ENCODE measurements at places on chromosomes 3 and 15. TPM values are rescaled to one million over a fixed set of nuclear protein-coding genes. Genes with fewer than 3 reads are reported as not detected.
A peak's percentile ranks its signal among the peaks of the same experiment; 100 is the strongest.

C3orf20 gene
- total RNA-seq: 0.29 TPM

GRCh38 chr3:112973325-112974177 lies 1.4 kb downstream of the CD200R1 start:
- H3K36me3 ChIP-seq: no peaks in the 10 kb centered on the region
- DNase-seq: no peak
- H3K27ac ChIP-seq: no peak overlapping the region
- H3K4me3 ChIP-seq: no peak overlapping the region
- H3K4me1 ChIP-seq: no peaks in the 10 kb centered on the region
- H3K27me3 ChIP-seq: no peaks in the 10 kb centered on the region

LRRC3B gene
- total RNA-seq: not detected

- H3K4me3 ChIP-seq: no peak overlapping the region
- no peak for DNase-seq
- no peaks in the 10 kb centered on the region for H3K4me1 ChIP-seq
- no peaks in the 10 kb centered on the region for H3K27me3 ChIP-seq
- H3K36me3 ChIP-seq: no peaks in the 10 kb centered on the region
Observed at GRCh38 chr3:192737506-192737905, 10.2 kb upstream of the FGF12 start.

CHSY1 gene
- 13.8 TPM for total RNA-seq

MORF4L1 gene
- 316 TPM for total RNA-seq

DNA sequence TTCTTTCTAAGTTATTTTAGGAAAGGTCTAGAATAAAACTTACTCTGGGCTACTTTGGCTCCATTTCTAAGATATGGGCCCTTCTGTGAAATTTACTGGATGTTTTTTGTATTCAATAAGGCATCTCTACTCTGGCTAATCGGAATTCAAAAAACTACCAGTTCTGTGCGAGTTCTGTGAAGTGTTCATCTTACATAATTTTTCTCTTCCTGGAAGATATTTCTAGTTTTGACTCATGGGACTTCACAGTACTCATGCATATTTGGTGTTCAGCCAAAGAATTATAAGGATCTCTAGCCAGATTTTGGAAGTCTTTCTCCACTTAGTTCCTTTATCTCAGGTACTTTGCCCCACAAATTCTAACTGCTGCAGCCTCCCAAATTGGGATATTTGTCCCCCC lies 46.4 kb upstream of the MBNL1 start:
- H3K4me3 ChIP-seq: no peak overlapping the region
- peaks cover 4% of the 10 kb centered on the region for H3K4me1 ChIP-seq
- no peaks in the 10 kb centered on the region for H3K27me3 ChIP-seq
- DNase-seq: no peak
- H3K36me3 ChIP-seq: no peaks in the 10 kb centered on the region
- H3K27ac ChIP-seq: peak overlapping the region; percentile 54

MELTF gene
- 2.7 TPM for total RNA-seq

CLRN1 gene
- not detected for total RNA-seq

GRCh38 chr15:36579792-36580431 lies 486 bp downstream of the CDIN1 start:
- DNase-seq: peak; percentile 42
- H3K4me3 ChIP-seq: peak overlapping the region; percentile 57
- no peaks in the 10 kb centered on the region for H3K36me3 ChIP-seq
- H3K4me1 ChIP-seq: no peaks in the 10 kb centered on the region
- peak overlapping the region; percentile 77 for H3K27ac ChIP-seq

DNA sequence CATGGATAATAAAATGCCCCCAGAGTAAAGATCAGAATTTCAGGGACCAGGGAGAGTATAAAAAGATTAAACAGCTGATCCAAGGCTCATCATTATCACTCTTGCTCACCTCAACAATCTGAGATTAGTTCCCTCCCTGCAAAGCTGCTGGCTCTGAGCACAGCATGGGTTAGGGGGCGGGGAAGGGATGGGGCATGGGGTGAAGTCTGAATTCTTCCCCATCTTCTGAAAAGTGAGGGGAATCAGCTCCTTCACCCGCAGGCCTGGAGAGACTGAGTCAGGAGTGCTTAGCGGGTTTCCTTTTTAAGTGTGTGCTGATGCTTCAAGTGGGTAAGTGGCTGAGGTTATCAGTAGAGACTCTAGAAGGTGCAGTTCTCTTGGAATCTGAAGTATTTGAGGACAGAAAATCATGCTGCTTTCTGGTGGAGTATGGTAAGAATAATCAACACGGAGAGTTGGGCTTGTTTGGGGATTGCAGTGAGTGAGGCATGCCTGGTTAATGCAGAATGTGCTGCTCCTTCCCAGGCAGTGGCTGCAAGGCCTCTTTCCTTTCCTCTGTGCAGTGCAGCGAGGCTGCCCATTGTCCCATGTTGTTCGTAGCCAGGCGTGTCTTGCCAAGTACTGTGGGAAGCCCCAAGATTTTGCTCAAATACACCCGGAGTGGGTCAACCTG lies 59.2 kb upstream of the TRAK1 start:
- no peaks in the 10 kb centered on the region for H3K27me3 ChIP-seq
- DNase-seq: peak; percentile 85
- peak overlapping the region; percentile 97 for H3K27ac ChIP-seq

DNA sequence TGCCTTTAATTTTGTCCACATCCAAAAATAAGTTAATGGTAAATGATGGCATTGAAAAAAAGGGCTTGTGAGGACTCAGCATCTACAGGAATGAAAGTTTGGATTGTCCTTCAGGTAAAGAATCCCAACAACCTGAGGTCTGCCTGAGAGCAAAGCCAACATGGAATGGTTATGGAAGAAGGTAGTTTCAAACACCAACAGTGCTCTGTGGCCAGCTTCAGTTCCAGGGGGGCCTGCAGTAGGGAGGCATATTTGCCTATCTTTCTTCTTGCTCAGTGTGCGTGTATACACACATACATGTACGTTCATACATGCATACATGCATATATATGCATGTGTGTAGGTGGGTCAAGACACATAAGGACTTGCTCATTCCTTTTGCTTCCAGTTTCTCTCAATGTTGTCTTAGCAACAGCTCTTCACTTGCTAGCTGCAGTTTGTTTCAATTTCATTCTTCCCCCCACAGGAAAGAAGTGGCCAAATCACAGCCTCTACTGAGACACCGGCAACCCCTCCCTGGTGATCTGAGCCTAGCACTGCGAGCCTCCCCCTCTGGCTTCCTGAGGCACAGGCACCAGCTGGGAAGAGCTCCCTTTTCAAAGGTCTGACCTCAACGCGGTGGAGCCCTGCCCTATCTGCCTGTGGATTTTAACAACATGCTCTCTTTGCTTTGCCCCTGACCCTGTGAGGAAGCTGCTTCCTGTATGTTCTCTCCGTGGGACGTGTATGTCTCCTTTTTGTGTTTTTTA lies 146.2 kb downstream of the KLF13 start:
- no peaks in the 10 kb centered on the region for H3K36me3 ChIP-seq
- no peak overlapping the region for H3K27ac ChIP-seq
- no peak overlapping the region for H3K4me3 ChIP-seq
- H3K27me3 ChIP-seq: no peaks in the 10 kb centered on the region

FBXW12 gene
- total RNA-seq: not detected

GRCh38 chr3:74000725-74001124 lies 376.0 kb upstream of the PDZRN3 start:
- H3K36me3 ChIP-seq: no peaks in the 10 kb centered on the region
- H3K27me3 ChIP-seq: no peaks in the 10 kb centered on the region
- H3K4me1 ChIP-seq: no peaks in the 10 kb centered on the region

All from thyroid gland (tissue), 4 donors.